ENCODE measurements at places on chromosomes 12 and 14. TPM values are rescaled to one million over a fixed set of nuclear protein-coding genes. Genes with fewer than 3 reads are reported as not detected.

DNA sequence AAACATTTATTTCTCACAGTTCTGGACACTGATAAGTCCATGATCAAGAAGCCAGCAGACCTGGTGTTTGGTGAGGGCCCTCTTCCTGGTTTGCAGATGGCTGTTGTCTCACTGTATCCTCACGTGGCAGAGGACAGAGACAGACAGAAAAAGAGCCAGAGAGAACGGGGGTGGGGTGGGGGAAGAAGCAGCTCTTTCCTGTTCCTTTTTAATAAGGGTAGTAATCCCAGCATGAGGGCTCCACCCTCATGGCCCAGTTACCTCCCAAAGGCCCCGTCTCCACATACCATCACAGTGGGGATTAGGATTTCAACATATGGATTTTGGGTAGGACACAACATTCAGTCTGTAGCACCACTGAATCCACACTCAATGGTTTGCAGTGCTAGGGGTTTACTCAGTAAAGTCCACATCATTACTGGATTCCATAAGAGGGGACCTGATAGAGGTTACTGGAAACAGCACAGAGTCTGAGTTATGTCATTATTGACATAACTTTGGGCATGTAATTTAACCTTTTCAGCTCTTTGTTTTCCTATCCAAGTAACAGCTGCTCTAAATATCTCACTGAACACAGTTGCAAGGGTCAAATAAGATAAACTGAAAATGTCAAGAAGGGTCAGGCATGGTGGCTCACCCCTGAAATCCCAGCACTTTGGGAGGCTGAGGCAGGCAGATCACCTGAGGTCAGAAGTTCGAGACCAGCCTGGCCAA lies 53.2 kb downstream of the RPAP3 start:
- DNase-seq, result no peak

Gene PLD4
- polyA plus RNA-seq, result 8.0 TPM

Gene CCDC60
- 0.84 TPM for polyA plus RNA-seq

DNA sequence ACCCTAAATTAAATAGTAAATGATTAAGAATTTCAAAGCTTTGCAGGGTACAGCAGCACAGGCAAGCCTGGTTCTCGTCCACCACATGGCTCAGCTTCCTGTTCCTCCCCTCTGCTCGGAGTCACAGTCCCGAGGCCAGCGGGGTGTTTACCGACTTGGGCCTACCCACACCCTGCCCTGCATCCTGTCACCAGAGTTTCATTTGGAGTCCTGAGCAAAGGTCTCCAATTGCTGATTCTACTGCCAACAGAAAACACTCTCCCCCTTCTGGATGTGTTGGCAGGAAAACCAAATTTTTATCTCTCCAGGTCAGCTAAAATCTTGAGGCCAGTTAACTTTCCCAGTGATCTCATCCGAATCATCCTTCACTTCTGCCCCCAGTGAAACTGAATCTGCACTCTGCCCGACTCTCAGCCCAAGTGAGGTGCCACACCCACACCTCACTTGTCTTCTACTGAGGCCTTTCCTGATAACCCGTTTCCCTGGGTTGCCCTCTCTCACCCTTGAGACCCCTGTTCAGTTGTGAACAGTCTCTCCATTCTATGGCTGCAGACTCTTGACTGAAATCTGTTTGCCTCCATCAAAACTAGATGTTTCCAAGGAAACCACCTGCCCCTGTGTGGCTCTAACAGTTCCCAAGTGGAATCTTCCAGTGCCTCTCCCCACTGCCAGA lies 71.2 kb downstream of the VCPKMT start:
- DNase-seq, result no peak

DNA sequence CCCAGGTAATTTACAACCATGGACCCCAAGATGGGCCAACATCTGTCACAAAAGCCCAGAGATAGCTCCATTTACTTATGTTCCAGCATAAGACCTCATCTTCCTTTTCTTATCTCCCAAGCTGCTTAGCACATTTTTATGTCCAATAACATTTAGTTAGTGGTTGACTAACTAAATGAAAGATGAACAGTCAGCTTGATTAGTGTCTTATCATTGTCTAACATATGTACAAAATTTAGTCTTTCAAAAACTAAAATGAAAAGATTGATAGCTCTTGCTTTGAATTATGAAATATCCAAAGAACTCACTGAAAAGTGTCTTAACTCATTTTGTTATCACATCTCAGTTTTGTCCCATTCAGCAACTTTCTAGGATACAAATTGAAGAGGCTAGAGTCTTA lies 163.1 kb upstream of the EGLN3 start:
- no peak for DNase-seq

GRCh38 chr12:82097877-82098276 lies 260.3 kb downstream of the CCDC59 start:
- DNase-seq, result no peak

Gene FGD6
- polyA plus RNA-seq, result 17.5 TPM

GRCh38 chr12:63787306-63787705 lies 7.6 kb downstream of the RXYLT1 start:
- DNase-seq, result no peak

Gene RABGGTA
- 20.2 TPM for polyA plus RNA-seq

- DNase-seq, result no peak
These were observed 687 bp downstream of the ASIC1 start for GRCh38 chr12:50057896-50058670.

DNA sequence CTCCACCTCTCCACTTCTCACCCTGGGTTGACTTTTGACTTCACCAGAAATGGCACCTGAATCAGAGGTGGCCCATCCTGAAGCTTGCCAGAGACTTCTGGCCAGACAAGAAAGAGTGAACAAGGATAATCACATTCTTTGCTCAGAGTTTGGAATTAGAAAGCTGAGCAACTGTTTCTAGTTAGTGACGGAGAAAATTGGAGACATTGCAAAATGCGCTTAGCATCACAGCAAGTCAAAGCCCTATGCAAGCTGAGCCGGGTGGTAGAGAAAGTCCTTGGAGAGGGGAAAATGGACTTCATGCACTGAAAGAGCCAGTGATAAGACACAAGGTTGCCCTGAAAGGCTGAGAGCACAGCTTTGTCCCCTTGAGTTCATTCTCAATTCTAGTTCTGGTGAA lies 161.8 kb downstream of the PAH start:
- no peak for DNase-seq

Gene UNC79
- 0.47 TPM for polyA plus RNA-seq
